Sigmoid colon (tissue), 7 donors: ENCODE measurements at places on chromosomes 5 and 9. TPM values are rescaled to one million over a fixed set of nuclear protein-coding genes. Genes with fewer than 3 reads are reported as not detected.

DNA sequence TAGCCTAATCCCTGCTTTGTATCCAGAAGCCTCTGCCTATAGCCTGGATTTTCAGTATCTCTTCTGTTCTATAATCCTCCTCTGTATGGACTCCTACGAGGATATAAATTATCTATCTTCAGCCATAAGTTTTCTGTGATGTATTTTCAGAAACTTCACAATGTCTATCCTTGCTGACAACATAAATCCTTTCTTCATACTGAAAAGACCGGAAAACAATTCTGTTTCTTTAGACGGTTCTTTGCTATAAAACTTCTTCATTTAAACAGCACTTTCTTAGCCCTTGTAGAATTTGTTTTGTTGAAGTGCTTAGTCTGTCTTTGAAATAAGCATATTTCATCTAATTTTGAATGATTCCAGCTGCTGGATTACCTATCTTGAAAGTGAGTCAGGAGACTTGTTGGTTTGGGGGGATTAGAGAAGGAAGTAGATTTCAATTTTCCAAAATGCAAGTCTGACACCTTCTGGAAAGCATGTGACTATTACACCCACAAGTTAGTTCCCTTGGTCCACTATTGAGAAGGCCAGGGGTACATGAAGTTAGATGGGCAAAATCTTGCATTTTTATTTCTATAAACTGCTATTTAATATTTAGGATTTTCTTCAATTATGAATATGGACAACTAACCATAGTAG is 96.3 kb upstream of the RANBP3L start:
- DNase-seq: no peak

- DNase-seq: no peak
Measured at GRCh38 chr5:108521841-108522506, 140.1 kb upstream of the FBXL17 start.

DNA sequence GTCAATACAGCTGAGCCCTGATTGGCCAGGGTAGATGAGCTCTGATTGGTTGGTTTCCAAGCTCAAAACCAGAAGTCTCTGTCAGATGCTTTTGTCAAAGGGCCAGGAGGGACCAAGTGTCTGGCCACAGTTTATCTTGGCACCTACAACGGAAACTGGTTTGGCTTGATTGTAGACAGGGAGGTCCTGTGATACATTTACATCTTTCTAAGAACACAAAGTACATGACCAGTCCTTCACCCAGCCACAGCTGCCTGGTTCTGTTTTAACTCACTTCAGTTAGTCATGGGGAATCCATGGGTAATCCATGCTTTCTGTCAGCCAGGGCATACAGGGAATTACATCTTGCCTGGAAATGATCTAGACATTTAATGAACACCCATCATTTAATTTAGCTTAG is 171.2 kb downstream of the SLC12A2 start:
- no peak for DNase-seq

The HAVCR1 gene
- total RNA-seq: not detected

The DDX4 gene
- total RNA-seq: not detected

The PRELID2 gene
- total RNA-seq: 10.3 TPM

The SLC6A3 gene
- not detected for total RNA-seq

The HSPB3 gene
- 5.3 TPM for total RNA-seq
